ENCODE measurements at places on chromosomes 4 and X.
A peak's percentile ranks its signal among the peaks of the same experiment; 100 is the strongest.

DNA sequence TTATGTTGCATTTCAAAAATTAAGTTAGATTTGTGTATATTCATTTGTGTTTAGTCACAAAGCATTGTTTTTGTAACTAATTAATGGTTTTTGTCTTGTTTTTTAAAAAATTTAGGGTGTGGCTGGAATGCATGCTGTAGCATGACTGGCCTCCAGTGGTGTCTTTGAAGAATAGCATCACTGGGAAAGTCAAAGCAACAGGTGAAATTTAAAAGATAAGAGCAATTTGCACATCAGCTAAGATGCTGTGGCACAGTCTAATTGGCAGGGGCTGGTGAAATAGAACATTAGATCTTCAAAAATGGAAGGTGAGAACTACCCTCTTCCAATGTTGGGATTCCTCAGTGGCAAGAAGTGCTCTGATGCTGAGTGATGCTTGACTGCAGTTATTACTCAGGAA, 45.3 kb downstream of the ANK2 start:
- peak; percentile 12 for DNase-seq

DNA sequence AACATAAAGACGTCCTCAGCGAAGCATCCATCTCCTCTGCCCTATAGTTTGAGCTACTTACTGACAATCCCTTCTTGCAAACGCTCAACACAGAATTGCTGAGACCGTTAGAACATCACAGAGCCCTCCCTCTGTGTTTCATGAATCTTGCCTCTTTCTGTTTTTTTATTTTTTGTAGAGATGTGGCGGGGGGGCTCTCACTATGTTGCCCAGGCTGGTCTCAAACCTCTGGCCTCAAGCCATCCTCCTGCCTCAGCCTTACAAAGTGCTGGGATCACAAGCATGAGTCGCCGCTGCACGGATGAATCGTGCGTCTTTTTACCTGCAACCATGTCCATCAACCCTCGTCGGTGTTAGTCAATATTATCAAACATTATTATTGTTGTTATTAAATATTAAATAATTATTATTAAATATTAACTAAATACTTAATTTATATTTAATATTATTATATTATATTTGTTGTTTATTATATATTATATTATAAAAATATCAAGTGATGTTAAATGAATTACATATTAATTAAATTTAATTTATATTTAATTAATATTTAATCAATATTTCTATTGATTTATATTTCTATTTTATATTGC, 200.7 kb downstream of the CRLF2 start:
- no peak for DNase-seq

DNA sequence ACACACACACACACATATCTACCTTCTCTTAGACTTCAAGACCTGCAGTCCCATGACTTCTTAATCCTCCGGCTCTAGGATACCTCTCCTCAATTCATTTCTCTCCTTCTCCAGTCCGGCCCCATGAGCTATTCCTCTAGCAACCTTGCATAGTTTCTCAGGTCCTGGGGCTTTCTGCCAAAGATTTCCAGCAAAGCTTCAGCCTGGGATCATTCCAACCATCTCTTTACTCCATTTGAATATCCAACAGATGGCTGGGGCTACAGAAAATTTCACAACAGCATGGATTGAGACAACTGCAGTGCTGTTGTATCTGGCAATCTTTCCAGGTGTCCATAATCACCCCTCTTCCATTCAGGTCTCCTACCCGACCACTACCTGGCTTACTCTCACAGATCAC, 184.1 kb downstream of the DCHS2 start:
- no peak for DNase-seq

DNA sequence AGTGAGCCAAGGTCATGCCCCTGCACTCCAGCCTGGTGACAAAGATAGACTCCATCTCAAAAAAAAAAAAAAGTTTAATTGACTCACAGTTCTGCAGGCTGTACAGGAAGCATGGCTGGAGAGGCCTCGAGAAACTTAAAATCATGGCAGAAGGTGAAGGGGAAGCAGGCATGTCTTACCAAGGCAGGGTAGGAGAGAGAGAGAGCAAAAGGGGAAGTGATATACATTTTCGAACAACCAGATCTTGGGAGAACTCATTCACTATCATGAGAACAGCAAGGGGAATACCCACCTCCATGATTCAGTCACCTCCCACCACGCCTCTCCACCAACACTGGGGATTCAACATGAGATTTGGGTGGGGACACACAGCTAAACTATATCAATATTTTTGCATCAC, 315.2 kb upstream of the HTR2C start:
- no peak for DNase-seq

DNA sequence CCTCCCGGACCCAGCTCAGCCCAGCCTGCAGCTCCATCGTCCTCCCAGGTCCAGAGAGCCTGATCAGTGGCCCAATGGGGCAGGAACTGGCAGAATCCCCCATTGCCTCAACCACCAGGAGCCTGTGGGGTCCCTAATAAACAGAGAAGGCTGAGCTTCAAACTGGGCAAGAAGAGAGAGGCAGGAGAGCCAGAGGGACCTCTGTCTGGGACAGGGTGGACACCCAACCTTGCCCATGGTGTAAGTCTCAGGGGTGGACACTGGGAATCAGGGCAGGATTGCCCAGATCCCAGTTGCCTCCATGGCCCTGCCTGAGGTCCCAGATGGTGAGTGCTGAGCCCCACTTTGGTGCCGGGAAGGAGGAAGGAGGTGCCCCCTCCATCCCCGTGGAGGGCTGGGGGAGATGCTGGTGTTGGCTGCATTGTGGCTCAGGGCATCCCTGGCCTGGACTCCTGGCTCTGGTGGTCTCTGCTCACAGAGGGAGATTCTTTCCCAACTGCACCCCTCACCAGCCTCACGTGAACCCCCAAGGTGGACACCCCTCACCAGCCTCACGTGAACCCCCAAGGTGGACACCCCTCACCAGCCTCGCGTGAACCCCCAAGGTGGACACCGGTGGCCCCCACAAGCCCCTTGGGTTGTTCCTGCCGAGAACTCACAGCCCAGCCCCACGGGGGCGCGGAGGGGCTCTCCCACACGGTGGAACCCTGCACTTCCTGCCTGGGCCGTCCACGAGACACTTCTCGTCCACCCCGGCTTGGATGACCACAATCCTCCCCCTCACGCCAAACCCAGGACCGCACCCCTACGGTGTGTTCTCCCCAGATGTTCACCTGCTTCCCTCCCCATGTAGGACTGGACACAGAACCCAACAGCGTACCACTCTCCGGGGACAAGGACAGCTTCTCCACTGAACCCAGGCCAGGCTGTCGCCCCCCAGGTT, 5.4 kb downstream of the CPLX1 start:
- DNase-seq, result no peak

GRCh38 chr4:79652738-79653137, 244.7 kb upstream of the GK2 start:
- no peak for DNase-seq

DNA sequence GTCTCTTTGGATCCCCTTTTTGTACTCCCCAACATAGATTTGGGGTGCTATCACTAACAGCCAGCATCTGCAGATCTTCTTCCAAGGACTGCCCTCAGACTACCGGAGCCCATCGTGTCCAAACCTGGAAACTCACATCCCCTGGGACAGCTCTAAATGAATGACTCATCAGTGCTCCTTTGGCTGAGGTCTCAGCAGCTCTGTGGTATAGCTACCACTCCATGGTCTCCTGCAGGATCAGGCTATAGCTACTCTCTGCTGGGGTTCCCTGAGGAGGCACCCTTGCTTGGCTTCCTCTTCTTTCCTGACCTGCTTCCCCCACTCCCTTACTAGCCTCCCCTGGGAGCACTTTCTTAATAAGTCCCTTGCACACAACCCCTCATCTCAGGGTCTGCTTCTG, 97.5 kb upstream of the PRPS2 start:
- no peak for DNase-seq

GRCh38 chr4:42750091-42750490, 93.2 kb upstream of the ATP8A1 start:
- DNase-seq, result no peak

- DNase-seq, result peak; percentile 40
These were observed 235.2 kb upstream of the ANKRD50 start for GRCh38 chr4:124947622-124948265.

DNA sequence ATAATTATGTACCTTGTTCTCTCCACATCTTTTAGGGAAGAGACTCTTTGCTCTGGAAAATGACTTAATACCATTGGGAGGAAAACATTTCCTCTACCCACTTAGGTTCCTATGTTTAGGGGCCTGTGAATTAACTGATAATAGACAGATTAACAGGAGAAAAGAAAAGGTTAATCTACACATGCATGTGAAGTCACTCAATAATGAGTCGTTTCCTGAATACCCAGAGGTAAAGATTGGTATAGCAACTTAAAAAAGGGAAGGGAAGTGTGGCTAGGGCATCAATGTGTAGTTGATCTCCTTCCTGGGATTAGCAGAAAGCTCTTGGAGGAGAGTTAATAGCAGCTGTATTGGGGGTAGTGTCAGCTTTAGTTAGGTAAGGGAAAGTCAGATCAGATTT, 419.5 kb upstream of the ATOH1 start:
- DNase-seq, result no peak

DNA sequence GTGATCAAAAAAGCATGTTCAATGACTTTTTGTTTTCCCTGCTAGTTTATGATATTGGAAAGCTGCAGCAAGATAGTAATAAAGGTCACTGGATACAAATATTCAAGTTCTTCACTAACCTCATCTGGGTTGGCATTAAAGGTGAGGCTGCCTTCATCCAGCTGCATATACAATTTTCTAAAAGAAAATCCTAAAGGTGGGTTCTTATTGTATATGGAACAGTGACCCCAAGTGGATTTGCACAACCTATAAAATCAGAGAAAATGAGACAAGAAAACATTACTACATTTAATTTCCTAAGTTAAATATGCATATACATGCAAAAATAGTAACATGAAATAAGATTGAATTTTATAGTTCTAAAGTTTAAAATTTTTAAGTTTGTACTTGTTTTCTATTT, 23.9 kb downstream of the FBXO8 start:
- no peak for DNase-seq

GRCh38 chrX:153958605-153959004, 13.0 kb downstream of the HCFC1 start:
- no peak for DNase-seq

DNA sequence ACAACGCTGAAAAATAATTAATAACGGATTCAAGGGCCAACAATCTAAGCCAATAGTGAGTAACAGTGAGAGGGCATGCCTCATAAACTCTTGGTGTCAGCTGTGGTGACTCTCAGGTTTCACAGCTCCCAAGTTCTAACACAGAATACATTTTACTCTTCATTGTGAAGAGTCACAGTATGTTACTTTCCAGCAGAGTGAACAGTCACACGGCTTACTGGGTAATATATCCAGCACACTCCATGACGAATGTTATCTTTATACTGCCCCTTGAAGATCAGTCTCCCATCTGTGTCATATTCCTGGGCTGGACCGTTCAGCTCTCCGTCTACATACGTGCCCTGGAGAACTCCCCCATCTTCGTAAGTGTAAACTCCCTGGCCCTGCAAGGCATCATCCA, 23.1 kb downstream of the SETD7 start:
- DNase-seq, result no peak

DNA sequence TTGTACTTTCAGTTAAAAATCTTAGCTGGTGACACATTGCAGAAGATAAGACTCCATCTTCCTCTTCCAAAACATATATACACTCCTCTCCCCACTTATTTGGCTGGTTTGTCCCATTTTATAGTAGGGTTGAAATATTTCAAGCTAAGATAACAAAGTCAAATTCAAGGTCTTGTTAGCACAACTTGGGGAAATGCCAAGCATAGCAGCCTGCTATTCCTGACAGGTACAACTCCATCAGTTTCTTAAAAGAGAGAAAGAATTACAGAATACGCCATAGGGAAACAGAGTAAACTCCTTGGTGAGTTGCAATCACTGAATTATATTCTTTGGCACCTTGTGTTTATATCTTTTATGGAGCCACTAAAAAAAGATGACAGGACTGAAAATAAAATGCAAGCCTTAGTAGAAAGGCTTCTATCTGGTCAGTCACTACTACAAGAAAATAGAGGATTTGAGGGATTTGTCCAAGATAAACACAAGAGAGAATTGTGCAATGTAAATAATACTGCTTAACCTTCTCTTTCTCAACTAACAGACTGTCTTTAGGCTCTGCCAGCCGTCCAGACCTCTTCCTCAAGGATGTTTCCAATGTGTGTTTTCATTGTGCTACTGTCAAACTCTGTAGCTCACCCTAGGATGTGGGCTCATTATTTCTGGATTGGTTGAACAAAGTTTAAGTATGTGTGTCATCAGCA, 170.3 kb downstream of the VEGFC start:
- peak; percentile 32 for DNase-seq

- peak; percentile 86 for DNase-seq
These were observed 752 bp upstream of the FGF5 start for GRCh38 chr4:80265571-80266252.

DNA sequence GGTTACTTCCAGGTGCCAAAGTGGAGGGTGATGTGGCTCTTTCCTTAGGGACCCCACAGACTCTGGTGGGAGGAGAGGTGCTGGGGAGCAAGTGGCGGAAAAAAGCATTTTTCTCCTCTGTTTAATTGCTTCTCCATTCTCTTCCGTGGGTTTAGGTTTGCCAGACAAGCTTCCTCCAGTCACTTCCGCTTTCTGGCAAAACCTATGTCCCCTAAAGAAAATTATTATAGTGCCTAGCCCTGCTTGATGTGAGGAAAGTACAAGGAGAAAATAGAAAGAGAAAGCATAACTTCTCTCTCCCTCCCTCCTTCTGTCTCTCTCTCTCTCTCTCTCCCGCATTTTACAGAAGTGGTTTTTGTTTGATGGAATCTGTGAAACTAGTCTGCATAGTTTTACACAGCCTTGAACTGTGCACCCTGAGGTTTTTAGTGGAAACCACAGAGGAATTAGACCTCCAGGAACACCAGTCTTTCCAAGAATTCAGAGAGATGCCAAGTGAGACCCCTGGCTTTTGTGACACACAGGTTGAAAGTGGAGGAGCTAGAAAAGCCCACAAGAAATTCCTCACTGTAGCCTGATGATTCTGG, 231.1 kb upstream of the ANXA3 start:
- no peak for DNase-seq

- no peak for DNase-seq
These were observed 996.4 kb downstream of the C4orf33 start for GRCh38 chr4:130092187-130093015.

DNA sequence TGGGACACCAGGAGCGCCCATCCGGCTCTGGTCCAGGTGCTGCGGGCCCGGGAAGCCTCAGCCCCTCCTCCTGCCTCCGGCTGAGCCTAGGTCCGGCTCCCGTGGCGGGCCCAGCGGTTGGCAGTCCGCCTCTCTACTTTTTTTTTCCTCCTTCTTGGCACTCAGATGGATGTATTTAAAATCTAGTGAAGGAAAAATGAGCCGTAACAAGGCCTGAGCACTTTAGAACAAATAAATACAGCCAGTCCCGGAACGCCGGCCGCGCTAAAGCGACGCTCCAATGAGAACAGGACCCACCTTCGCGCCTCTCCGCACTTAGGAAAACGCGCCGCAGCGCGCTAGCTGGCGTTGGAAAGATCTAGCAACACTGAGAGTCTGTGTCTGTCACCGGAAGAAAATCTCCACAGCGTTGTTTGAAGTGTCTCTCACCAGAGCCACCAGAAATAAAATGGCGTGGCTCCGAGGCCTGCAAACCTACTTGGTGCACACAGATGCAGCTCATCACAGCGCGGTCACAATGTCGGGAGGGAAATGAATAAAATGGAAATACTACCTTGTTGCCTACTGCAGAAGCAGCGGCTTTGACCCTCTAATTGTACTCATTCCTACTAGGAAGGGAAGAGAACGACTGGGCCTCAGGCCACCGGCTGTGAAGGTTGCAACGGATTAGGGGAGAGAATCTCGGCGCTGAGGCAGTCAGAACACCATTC, 4.7 kb downstream of the NEUROG2 start:
- DNase-seq, result no peak

- DNase-seq, result no peak
These were observed 49.9 kb downstream of the ZNF157 start for GRCh38 chrX:47420265-47420664.

Data from fibroblast of lung (primary cell).